Activated CD8-positive, alpha-beta memory T cell treated with anti-CD3 and anti-CD28 coated beads, Interleukin-2, amount 10 ng/mL, durations not matched to agents 7 days and 5 days (primary cell): ENCODE measurements at places on chromosomes 6 and 20. TPM values are rescaled to one million over a fixed set of nuclear protein-coding genes. Genes with fewer than 3 reads are reported as not detected.

ZNF341 gene
- total RNA-seq: 7.4 TPM

HLA-G gene
- 0.85 TPM for total RNA-seq

CDSN gene
- total RNA-seq: not detected

BEND3 gene
- total RNA-seq: 4.7 TPM

NMBR gene
- total RNA-seq: not detected
